ENCODE measurements at places on chromosomes 3 and 15.

DNA sequence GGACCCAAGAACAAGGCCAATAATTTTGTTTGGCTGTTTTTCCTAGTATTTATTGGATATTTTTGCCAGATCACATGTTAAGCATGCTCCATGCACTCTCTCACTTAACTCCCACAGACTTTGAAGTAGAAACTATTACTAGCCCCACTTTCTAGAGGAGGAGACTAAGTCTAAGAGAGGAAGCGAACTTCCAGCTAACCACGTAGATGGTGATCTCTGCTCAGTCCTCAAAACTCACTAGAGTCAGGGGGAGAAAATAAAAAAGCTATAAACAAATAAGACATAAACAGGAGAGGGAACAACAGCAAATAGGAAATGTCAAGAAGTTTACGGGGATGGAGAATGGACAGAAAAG lies 481.0 kb upstream of the PROK2 start:
- DNase-seq: no peak

DNA sequence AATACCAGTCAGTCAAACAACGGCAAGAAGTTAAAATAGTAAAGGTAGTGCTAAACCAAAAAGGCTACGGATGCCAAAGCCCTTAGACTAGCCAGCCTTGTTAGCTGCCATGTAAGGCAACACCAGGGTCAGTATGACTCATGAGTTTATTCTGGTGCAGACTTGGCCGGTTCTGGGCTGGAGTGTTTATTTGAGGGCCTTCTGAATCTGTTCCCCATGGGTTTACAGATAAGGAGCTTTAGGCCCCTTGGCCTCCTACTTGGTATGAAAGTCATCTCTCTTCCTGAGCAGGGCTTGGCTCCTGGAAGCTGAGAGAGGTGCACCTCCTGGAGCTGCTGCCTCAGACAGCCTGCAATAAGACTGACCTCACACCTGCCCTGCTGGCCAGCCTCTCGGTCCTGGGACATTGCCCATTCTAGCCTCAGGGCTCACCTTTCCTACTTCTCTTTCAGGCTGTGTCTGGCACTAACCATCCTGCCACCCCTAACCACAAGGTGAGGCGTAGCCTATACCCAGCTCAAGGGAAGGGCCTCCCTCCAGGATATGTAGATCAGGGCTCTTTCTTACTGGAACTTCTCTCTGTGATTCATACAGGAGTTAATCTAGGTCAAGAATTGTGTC lies 10.4 kb upstream of the RTP1 start:
- DNase-seq: peak; percentile 50

DNA sequence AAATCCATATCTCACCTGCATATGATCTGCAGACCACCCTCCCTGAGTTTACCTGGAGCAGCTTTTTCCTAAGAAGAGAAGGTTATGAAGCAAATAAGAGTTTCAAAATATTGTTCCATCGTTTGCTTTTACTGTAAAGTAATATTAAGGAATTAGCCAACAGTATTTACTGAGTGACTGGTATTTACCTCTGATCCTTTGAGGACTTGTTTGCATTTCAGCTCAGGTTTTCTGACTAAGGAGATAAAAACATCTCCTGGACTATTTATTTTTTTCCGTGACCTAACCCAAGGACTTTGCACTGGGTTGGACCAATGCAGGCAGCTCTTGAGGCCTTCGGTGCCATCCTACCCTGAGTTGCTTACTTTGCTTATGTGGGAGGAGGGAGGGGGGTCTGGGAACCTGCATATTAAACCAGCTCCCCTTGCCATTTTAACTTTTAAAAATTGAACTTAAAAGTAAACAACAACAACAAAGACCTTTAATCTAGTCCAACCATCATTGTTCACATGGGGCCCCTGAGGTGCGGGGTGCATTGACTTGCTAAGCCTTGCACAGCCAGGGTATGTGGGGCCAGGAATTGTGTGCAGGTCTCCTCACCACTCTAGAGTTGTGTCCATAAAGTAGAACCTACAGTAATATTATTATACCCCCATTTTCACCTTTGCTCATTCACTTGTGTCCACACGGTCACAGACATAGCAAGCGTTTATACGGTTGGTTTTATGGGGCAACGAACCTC lies 39.3 kb downstream of the TRAK1 start:
- DNase-seq: no peak

DNA sequence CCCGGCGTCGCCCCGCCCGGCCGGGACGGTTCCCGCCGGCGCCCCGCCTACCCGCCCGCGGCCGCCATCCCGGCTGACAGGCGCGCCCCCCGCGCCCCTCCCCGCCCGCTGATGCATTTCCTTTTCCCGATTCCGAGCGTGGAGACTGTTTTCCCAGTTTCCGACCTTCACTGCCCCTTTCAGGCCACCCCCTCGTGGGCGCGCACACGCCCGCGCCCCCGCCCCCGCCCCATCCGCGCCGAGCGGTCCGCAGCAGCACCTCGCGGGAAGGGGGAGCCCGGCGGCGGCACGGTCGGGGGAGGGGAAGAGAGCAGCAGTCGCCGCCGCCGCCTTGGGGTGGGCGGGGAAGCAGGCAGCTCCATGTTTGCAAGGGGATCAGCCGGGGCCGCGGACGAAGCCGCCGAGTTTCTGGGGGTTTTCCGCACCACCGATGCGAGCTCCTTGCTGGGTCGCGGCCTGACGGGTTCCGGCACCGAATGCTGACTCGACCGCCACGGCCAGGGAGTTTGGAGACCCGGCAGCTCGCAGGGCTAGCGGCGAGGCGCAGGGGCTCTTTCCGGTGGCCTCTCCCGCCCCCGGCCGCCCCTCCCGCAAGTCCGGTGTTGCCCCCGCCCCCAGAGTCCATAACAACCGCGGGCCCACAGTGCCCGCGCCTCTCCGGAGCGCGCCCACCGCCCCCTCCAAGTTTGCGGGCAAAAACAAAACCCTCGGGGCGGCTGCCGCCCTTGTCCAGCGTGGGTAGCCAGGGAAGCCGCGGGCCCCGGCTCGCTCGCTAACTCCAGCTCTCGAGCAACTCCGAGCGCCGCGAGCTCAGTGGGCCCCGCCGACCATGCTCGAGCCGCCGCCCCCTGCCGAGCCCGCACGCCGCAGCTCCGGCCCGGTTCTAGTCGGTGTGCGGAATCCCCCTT lies 3.2 kb upstream of the SIN3A start:
- DNase-seq: peak; percentile 83

DNA sequence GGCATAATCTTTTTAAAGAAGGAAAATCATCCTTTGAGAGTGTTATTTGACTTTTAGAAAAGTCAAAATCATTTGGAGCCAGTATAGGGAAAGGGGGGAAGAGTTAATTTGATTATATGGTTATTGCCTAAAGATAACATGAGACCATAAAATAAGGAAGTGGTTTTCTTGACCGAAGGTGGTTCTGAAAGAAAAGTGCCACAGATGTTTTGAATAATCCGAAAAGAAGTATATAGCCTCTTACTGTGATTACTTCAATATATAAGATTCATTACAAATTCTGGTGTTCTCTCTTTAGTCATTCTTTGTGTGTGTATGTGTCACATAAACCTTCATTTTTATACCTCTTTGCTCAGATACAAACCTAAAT lies 1.1 kb downstream of the DNAJB11 start:
- DNase-seq: no peak

GRCh38 chr3:52685709-52686691 lies at the start of the genes GNL3 and PBRM1:
Gene GNL3 (plus strand): TSS chr3:52686032. CDS start chr3:52686093, 61 bp downstream.
Gene PBRM1 (minus strand): TSS chr3:52685913.
- peak; percentile 96 for DNase-seq

- DNase-seq: no peak
These were observed 117.1 kb downstream of the CHDH start for GRCh38 chr3:53729159-53729558.

GRCh38 chr3:149340310-149340933 lies 7.0 kb upstream of the TM4SF18 start:
- DNase-seq: no peak

DNA sequence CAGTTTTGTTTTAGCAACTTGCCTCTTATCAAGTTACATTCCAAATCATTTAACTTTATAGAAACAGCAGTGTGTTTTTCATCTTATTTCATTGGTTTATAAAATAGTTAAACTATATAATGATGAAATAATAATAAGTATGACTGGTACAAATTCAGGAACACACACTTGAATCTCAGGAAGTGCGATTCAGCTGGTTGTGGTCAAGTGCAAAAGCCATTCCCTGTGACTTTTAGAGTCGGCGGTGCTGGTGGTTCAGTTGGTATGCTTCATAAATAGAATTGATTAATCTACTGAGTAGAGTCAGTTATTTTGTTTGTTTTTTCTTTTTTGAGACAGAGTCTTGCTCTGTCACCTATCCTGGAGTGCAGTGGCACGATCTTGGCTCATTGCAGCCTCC lies 22.7 kb downstream of the SACM1L start:
- no peak for DNase-seq

- DNase-seq: peak; percentile 40
These were observed 43.7 kb downstream of the RGMA start for GRCh38 chr15:93045191-93045785.

GRCh38 chr3:67598814-67599556 lies 55.4 kb downstream of the SUCLG2 start:
- DNase-seq: no peak

GRCh38 chr3:122627301-122627700 lies 49.9 kb downstream of the PARP15 start:
- no peak for DNase-seq

DNA sequence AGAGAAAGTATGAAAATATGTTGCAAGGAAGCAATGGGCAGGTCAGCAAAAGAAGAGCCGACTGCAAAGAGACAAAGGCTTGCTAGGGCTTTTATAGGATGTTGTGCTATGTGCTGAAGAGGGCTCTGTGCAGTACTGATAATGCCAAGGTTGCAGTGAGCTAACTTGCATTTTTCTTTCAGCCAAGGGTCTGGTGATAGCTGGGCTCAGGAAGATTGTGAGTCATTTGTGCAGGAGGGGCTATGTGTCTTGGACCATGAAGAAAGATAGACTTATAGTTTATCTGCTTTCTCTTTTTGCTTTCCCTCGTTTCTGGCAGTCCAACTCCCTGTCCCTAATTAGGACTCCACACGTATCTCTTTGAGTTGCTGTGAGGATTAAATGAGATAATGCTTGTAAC lies 64.5 kb upstream of the LRIG1 start:
- DNase-seq: no peak

DNA sequence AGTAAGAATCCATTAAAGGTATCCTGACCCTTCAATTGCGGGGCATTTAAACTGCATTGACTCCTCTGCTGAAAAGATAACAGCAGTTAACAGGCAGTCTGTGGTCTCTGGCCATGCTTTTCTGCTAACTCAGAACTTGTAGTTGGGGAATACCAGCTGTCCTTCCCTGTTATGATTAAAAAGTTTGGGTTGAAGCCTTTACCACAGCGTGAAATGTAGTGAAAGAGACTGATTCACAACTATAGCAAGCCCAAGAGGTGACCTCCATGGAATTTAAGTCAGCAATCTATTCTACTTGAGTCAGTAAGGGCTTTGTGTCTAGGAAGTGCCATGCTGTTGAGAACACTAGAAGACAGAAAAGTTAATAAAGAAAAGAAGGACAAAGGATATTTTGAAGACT lies 1037.3 kb downstream of the SI start:
- DNase-seq: no peak

- peak; percentile 92 for DNase-seq
These were observed at the start of gene MST1R for GRCh38 chr3:49903451-49904424. Gene MST1R (minus strand): TSS chr3:49903873. CDS start chr3:49903609, 264 bp downstream.

- DNase-seq: no peak
These were observed 64.9 kb upstream of the SUCLG2 start for GRCh38 chr3:67719333-67719732.

GRCh38 chr15:57575363-57575762 lies 16.3 kb upstream of the MYZAP start:
- DNase-seq: no peak

GRCh38 chr3:86787091-86787490 lies 203.9 kb downstream of the VGLL3 start:
- no peak for DNase-seq

- DNase-seq: no peak
These were observed 278.7 kb upstream of the SOX2 start for GRCh38 chr3:181432992-181433391.

- no peak for DNase-seq
These were observed 330.2 kb downstream of the RORA start for GRCh38 chr15:60898896-60899295.

GRCh38 chr3:193010191-193010590 lies 92.5 kb upstream of the MB21D2 start:
- no peak for DNase-seq

DNA sequence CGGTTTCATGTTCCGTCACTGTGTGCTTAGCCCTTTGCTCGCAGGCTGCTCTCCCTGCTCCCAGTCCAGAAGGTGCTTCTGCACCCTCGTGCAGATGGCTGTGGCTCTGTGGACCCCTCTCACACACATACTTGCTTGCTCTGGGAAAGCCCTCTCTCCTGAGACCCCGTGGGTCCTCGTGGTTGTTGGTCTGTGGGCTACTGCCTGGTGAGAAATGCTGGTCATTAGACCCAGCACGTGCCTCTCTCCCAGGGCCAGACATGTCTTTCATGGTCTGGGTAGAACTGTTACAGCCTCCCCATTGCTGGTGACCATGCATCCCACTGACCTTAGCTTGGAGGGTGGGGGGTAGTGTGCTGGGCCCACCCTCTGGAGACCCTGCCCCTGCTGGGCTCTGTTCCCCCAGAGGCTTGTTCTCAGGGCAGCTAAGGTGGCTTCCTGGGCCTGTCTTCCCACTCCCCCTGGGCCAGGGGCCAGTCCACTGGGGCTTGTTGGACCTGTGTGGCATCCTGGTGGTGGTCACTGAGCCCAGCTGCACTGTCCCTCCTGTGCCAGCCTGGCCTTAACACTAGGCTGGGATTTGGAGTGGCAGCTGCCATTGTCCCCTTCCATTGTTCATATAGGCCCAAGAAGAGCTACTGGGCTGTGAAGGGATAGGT lies 10.6 kb downstream of the C15orf39 start:
- DNase-seq: no peak

GRCh38 chr15:31353931-31354330 lies 27.3 kb downstream of the KLF13 start:
- DNase-seq: peak; percentile 45

DNA sequence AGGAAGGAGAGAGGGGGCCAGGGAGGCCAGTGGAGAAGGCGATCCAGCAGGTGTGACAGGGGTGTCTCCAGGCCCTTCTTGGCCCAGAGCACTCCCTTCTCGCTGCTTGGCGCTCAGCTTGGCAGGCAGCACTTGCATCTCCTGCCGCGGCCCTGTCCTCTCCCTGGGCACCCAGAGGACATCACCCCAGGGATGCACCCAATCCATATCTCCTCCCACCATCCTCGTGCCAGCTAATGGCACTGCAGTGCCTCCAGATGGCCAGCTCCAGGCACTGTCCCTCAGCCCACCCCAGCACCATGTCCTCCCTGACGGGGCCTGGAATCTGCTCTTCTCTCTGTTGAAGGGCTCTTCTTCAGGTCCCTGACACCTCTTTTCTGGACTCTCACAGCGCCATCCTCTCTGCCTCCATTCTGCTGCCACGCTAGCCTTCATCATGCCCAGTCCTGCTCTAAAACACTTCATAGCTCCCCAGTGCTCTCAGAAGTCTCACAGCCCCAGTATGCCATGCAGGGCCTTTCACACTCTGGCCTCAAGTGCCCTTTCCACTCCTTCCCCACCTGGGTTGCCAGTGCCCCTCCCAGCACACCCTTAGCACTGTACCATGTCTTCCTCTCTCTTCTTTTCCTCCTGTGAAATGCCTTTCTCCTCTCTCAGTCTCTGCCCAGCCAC lies 106.8 kb upstream of the SLC6A11 start:
- DNase-seq: no peak

GRCh38 chr3:22491344-22491743 lies 711.8 kb upstream of the UBE2E2 start:
- no peak for DNase-seq

GRCh38 chr3:128084675-128085021 lies 32.4 kb downstream of the SEC61A1 start:
- DNase-seq: no peak

- DNase-seq: peak; percentile 54
These were observed 3.0 kb downstream of the ADAMTS9 start for GRCh38 chr3:64684715-64685261.

GRCh38 chr3:125437631-125438435 lies 62.7 kb upstream of the ZNF148 start:
- DNase-seq: peak; percentile 51

GRCh38 chr3:184359610-184360009 lies 1.8 kb downstream of the CLCN2 start:
- DNase-seq: no peak

Measured in lower lobe of right lung (tissue), 2 donors.